Vagina (tissue), 2 donors: ENCODE measurements at places on chromosomes 16 and 17.
A peak's percentile ranks its signal among the peaks of the same experiment; 100 is the strongest.

DNA sequence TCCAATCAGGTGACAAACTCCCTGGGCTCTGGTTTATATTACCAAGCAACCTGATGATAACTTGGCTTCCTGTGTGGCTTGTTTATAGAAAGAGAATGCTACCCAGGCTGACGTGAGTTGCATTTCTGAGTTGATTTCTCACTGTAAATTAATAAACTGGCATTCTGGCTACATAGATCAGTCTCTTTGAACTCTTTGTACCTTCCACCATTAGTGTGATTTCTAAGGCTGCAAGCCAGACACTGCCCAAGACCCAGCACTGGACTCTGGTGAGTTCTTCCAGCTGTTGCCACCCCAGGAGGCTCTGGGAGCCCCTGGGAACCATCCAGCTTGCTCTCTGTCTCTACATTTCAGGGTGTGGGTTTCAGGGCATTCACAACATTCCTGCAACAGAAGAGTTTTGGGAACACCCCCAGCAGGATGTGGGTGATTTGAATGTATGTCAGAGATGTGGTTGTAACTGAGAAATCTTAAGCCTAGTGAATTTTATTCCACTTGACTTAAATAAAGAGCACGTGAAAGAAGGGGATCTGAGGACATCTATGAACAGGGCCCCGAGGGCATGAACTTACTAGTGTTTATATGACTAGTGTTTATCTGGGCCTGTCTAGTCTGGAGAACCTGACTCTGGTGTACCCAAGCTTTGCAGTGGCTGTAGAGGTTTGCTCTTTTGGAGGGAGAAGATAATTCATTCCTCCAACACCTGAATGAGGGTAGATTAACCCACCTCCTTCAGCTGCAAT, 30.3 kb upstream of the LRRC37A start:
- no peak for DNase-seq

DNA sequence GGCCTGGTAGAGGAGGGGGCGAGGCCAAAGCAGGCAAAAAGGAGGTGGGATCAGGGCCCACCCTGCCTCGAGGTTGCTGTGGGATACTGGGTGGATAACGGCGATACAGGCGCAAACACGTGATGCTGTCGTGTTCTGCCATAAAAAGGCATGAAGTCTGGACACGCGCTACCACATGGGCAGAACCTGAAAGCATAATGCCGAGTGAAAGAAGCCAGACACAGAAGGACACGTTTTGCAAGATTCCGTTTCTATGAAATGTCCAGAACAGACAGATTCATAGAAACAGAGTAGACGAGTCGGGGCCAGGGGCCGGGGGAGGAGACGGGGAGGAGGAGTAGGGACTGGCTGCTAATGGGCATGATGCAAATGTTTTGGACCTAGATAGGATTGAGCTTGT, 43.5 kb downstream of the ZDHHC7 start:
- no peak for DNase-seq

DNA sequence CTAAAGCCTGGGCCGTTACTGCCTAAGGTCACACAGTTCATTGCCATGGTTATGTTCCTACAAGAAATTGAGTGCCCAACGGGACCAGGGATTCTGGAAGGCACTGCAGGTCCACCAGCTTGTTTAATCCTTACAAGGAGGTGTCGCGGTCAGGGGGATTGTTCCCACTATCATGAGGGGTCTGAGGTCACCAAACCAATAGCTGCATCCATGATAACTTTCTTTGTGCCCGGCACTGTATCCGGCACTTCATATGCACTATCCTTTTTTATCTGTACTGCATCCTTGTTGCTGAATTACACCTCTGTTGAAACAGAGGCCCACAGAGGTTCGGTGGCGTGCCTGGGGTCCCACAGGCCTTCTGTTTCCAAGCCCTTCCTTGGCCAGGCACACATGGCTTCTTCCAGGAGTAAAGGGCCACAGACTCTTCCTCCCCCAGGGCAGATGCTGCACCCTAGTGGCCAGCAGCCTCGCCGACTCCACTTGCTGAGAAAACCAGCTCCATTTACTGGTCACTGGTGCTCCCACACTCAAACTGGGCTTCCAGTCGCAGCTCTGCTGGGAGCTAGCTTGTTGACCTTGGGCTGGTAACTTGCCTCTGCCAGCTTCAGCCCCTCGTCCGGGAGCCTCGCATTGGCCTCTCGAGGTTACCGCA, 82.0 kb upstream of the PLCG2 start:
- no peak for DNase-seq

DNA sequence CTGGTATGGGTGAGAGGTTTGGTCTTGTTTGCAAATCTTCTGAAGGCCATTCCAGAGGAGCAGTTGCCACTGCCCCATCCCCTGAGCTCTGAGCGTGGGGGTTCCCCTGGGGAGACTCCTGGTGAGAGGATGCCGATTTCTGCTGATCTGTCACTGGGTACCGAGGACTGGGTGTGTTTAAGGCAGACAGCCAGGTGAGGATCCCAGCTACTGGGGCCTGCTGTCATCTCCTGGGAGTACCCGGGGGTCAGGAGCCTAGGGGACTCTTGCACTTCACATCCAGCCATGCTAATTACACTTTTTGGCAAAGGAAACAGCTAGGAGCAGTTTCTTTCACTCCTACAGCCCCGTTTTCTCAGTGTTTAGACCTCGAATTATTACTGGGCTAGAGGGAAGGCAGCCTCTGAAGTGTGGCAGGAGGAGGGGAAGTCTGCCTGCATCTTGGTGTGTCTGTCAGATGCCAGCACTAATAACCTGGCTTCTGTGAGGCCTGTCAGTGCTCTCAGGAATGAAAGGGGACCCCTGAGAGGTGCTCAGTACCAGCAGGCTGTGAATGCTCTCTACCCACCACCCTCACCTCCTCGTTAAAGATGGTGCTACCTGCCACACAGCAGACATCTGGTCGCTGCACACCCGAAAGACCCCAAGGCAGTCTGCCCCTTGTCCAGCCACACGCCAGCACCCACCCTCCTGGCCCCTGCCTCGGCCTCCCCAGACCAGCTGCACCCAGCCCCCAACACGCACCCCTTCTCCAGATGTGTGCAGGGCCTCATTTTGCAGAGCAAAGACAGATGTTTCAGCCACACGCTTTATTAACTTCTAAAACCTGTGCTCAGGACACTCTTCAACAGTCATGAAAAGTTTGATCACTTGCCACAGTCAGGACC, 43.2 kb downstream of the SNX20 start:
- no peak for DNase-seq

- no peak for DNase-seq
Measured at GRCh38 chr17:80453998-80454556, 22.3 kb downstream of the NPTX1 start.

GRCh38 chr16:58043571-58044155, 18.1 kb downstream of the MMP15 start:
- no peak for DNase-seq

GRCh38 chr16:28171816-28172215, 39.9 kb downstream of the XPO6 start:
- no peak for DNase-seq

- no peak for DNase-seq
Measured at GRCh38 chr16:84909476-84910085, 89.8 kb downstream of the CRISPLD2 start.

- no peak for DNase-seq
Measured at GRCh38 chr17:37756051-37756450, 11.2 kb upstream of the HNF1B start.

GRCh38 chr17:7122381-7122780, 7.8 kb upstream of the ASGR2 start:
- DNase-seq: no peak

DNA sequence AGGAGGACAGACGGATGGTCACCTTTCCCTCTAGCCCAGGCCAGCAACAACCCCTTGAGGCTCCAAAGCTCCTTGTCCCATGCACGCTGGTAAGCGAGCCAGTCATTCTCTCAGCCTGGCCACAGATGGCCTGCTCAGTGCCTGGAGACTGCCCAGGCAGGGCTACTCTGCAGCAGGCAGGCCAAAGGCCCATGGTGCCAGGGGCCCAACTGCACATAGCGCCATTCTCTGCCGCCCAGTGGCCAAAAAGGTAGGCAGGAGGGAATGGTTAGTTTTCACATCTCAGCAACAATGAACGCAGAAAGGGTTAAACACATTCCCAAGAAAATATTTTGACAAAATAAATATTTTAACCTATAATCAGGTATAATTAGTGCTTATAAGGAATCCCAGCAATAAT, 7.7 kb upstream of the SREBF1 start:
- DNase-seq: no peak

DNA sequence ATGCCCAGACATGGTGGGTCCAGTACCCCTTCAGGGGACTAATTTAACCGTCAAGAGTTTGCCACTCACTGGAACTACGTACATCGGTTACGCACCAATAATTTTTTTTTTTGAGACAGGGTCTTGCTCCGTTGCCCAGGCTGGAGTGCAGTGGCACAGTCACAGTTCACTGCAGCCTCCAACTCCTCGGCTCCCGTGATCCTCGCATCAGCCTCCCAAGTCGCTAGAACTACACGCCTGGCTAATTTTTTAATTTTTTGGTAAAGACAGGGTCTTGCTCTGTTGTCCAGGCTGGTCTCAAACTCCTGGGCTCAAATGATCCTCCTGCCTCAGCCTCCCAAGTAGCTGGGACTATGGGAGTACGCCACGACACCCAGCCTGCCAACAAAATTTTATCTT, 15.6 kb downstream of the RPH3AL start:
- DNase-seq: no peak

DNA sequence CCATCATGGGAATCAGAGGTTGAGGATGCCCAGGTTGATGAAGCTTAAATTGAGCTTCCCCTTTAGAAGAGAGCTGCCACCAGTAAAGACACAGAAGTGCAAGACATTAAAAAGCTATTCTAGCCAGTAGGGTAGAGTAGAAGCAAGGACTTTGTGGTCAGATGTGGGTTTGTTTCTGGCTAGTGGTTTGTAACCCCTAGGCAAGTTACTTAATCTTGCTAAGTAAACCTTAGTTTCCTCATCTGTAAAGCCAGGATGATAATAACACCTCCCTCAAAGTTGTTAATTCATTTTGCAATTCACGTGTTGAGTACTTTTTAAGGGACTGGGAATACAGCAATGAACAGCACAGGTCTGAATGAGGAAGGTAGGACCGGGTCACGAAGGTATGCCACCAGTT, 3.6 kb downstream of the SNTB2 start:
- DNase-seq: no peak

GRCh38 chr16:48321317-48322036, 63.7 kb downstream of the SIAH1 start:
- no peak for DNase-seq

- no peak for DNase-seq
Measured at GRCh38 chr17:10031127-10031526, 126.1 kb upstream of the RCVRN start.

- DNase-seq: no peak
Measured at GRCh38 chr17:50337956-50338355, 8.0 kb upstream of the XYLT2 start.

DNA sequence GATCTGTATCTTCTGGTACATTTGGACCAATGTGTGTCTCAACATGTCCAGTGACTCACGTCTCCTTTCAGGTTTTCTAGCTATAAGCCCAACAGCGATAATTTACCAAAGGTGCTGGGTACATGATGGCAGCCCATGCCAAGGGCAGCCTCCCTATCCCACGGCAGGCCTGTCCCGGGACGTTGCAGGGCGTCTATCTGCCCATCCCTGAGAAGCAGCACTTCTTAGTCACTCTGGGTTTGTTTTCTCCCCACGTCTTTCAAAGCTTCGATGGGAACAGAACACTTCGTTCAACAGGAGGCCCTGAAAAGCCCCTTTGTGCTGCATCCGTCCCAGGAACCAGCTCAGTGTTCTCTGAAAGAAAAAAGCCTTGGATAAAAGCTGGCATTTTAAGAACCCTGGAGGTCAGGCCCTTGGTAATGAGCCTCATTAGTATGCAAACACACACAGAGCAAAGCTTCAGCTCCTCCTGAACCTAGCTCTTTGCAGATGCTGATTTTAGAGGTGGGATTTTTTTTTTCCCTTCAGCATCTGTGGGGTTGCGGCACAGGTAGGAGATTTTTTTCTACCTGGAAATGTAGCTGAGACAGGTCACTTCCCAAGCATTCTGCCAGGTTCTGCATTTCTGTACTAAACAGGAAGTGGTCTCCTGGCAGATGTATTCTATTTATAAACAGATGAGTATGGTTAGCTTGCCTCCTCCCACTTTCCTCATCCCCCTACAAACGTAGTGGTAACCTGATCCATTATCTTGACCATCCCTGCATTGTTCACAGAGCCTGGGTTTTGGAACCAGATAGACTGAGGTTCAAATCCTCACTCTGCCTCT, 17.5 kb upstream of the MT4 start:
- peak; percentile 91 for DNase-seq

DNA sequence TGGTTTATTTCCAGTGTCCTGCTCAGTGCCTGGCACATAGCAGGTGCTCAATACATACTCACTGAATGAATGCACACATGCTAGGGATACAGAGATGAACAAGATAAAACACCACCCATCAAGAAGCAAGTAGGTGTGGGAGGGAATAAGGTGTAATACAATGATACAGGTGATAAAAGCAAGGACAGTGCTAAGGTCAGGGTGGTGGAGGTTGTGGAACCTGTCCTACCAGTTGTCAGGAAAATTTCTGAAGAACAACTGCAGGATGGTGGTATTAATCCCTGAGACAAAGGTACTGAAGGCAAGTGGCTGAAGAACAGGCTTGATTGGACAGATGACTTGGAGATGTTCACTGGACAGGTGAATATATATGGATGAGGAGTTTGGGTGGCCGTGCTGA, 1.8 kb downstream of the KNOP1 start:
- no peak for DNase-seq

GRCh38 chr17:14704121-14704520, 403.2 kb downstream of the HS3ST3B1 start:
- no peak for DNase-seq

- DNase-seq: no peak
Measured at GRCh38 chr17:77875051-77875780, 83.3 kb upstream of the TNRC6C start.

- DNase-seq: no peak
Measured at GRCh38 chr17:81252326-81252986, 13.3 kb downstream of the NDUFAF8 start.

DNA sequence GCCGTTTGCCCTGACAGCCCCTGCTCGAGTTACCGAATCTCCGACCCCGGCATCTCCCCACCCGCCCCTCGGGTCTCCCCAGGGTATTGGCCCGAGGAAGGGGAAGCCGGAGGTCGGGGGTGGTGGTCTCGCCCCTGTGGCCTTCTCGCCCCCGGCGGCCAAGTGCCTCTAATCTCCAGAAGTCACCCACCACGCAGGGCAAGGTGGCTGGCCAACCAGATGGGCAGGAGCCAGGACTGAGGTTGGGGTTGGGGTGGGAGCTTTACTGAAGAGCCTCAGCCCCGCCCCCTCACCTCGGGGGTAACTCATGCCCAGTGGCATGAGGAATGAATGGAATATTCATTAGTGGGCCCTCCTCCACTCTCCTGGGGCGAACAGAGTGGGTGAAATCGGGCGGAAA, 637 bp downstream of the DHRS11 start:
- no peak for DNase-seq

GRCh38 chr17:79944251-79944812, 91.3 kb downstream of the TBC1D16 start:
- no peak for DNase-seq

DNA sequence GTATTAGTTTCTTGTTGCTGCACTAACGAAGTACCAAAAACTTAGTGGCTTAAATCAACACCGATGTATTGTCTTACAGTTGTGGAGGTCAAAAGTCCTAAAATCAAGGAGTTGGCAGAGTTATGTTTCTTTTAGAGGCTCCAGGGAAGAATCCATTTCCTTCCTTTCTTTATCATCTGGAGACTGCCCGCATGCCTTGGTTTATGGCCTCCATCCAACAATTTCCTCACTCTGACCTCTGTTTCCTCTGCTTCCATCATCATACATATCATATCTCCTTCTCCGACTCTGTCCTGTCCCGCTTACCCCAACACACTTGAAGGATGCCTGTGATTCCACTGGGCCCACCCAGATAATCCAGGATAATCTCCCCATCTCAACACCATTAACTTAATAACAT, 627.8 kb downstream of the KCNJ2 start:
- no peak for DNase-seq
